ENCODE measurements at places on chromosomes 13 and 19.

GRCh38 chr19:39924952-39925351, 9.5 kb downstream of the FCGBP start:
- no peak for DNase-seq

GRCh38 chr13:99648066-99648665, 146.9 kb downstream of the TM9SF2 start:
- no peak for DNase-seq

GRCh38 chr13:21530656-21531055, 71.6 kb upstream of the ZDHHC20 start:
- DNase-seq, result no peak

GRCh38 chr19:44570984-44571684, 41.7 kb upstream of the CEACAM20 start:
- peak; percentile 78 for DNase-seq

DNA sequence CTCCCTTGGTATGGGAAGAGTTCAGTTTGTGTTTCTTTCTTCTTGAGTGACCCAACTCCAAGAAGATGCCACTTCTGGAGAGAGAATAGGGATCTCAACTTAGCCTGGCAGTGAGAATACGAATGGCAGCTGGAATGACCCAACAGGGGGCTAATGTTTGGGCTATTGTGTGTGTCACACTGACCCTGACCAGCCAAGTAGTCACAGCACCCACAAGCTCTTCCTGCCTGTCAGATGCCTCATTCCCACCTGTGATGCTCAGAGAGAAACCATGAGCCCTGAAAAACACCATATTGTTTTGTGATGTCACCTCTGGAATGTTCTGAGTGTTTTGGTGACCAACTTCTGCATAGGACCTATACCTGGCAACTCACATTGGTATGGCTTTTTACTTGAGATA, at the start of gene CBY2:
CBY2 (plus strand) TSS at position 233 of the 400 bp plus-strand sequence; CDS start at position 304, 71 bp downstream.
- no peak for DNase-seq

DNA sequence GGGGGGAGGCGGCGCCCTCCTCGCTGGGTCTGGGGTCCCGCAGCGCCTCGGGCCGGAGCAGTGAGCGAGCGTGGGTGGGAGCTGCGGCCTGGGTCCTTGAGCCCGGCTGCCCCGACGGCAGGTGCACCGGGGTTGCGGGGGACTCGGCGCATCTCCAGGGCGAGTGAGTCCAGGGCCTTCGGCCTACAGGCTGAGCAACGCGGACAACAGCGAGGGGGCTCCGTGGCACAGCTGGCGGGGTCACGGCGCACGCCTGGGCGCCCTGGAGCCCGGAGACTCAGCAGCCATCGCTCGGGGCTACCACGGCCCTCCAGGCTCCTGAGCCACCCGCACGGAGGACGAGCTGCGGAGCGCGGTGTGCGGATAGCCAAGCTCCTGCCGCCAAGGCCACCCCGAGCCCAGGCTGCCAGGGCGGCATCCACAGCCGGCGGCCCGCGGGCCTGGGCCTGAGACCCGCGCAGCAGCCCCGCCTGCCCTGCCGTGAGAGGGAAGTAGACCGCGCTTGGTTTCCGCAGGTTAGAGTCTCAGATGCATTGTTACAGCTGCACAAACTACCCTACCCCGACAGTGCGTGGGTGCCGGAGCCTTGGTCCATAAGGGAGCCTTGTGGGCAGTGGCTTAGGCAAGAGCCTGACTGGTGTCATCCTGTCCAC, 253.9 kb upstream of the SGCG start:
- DNase-seq, result no peak

- no peak for DNase-seq
These were observed 13.1 kb upstream of the ADPRHL1 start for GRCh38 chr13:113466383-113466782.

DNA sequence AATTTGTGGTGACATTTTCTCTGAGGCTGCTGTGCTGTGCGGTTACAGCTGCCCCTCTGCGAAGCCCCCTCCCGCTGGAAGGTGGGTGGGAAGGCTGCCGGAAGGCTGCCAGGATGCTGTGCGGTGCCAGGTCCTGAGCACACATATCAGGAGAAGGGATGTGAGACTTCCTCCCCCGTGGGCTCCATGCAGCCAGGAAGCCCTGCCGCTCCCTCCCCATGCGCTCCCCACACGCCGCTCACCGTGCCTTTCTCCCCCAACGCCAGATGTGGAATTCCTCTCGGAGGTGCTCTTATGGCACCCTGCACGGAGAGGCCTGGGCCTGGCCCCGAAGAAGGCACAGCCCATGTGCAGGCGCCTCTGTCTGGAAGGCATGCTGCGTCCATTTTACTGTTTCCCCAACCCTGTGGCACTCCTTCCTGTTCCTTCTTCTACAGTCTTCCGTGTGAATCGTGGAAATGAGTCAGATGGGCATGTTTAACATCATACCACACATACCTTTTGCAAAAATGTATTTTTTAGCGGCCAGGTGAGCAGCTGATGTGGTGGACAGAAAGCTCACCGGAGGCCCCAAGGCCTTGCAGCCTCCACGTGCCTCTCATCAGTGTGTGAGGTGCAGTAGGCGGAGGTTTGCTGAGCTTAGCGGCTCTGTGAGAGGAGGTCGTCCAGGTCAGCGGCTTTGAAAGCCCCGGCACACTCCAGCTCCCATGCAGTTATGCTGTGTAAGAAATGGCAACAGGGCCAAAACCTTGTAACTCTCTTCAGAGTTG, 88.0 kb downstream of the ATP11A start:
- no peak for DNase-seq

DNA sequence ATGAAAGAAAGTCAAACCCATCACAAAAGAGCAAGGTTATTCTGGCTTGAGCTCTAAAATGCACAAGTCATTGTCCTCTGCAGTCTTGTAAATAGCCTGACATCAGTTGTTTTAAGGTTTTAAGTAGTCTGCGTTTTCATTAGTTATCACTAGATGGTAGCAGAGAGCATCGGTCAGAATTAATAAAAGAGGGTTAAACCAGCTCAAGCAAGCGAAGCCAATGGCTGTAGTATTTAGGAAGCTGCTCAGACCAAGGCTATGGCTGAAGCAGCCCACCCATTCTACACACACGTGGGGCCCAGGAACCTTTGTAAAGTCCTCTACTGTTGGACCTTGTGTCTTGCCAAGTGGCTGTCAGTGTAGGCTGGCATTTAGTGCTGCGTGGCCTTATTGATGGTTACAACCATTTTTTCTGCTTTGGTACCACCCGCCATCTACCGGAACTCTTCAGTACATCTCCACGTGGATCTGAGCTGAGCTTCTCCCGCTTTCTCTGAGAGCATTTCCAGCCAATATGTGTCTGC, 13.3 kb upstream of the ZNF57 start:
- DNase-seq, result peak; percentile 37

DNA sequence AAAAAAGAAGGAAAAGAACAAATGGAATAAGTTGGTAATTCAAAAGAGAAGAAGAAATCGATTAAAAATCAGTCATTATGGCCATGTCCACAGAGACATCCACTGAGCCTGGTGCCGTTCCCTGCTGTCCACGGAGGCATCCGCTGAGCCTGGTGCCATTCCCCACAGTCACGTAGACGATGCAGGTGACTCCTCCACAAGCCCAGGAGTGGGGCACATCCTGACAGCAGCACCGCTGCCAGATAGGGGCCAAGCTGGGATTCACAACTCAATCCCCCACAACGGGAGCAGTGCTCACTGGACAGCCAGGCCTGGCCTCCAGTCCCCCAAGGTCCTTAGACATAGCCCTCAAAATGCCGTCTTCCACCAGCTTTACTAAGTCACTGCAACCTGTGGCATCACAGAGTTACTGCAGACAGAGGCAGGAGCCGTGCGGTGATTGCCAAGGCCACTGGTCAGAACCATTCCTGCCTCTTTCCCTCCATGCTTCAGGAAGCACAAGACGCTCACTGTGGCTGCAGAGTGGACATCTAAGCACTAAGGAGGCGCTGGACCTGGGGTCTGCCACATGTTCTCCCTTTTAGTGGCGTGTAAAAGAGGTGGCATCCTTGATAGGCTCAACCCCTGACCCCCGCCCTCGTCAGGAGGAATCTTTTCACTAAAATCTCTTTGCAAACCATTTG, 131.5 kb upstream of the SPACA7 start:
- DNase-seq, result no peak

DNA sequence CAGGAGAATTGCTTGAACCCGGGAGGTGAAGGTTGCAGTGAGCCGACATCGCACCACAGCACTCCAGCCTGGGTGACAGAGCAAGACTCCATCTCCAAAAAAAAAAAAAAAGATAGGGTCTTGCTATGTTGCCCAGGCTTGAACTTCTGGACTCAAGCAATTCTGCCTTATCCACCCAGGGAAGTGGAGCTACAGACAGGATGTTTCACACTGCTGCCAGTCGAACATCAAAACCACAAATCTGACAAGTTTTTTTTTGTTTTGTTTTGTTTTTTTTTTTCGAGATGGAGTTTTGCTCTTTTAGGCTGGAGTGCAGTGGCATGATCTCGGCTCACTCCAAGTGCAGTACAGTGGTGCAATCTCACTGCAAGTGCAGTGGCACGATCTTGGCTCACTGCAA, 10.8 kb downstream of the XPO4 start:
- no peak for DNase-seq

DNA sequence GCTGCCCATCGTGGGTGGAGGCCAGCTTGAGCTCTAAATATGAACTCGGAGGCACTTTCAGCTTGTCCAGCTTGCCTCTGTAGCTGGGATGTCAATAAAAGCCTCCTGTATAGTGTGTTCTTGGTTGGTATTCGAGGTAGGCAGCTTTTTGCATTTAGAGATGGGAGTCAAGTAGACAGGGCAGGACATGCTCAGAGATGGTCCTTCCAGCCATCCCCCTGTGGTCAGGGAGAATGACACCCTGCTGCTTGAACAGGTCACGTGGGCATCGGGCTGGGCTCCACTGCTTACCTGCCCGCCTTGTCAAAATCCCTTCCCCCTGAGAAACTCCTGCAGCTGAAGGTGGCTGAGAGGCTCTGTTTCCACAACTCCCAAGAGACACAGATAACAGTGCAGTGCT, 302.5 kb downstream of the ZNF536 start:
- no peak for DNase-seq

- DNase-seq, result peak; percentile 10
These were observed 84.4 kb downstream of the DPY19L3 start for GRCh38 chr19:32489971-32490370.

GRCh38 chr19:5314012-5314906, 26.4 kb downstream of the PTPRS start:
- no peak for DNase-seq

DNA sequence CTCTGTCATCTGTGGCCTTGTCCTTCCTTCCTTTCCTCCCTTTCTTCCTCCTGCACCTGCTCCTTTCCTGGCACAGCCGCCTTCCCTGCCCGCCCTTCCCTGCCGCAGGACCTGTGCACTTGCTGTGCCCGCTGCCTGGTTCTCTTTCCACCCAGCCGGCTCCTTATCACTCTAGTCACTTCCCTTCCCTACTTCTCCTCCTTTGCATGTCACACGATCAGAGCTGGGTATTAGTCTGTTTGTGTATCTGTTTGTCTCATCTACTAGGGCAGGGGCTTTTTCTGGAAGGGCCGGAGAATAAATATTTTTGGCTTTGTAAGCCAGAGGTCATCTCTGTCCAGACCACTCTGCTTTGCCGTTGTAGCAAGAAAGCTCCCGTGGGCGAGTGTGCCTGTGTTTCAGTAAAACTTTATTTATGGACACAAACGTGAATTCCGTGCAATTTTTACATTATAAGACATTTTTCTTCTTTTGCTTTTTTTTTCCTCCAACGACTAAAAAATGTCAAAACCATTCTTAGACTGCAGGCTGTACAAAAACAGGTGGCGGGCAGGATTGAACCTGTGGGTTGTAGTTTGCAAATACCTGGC, 6.1 kb downstream of the KDM4B start:
- no peak for DNase-seq

GRCh38 chr13:113732176-113732960, 26.7 kb upstream of the TMEM255B start:
- no peak for DNase-seq

GRCh38 chr13:98880677-98881076, 97.2 kb downstream of the DOCK9 start:
- DNase-seq, result no peak

- no peak for DNase-seq
These were observed 556.3 kb downstream of the UQCRFS1 start for GRCh38 chr19:28656644-28657043.

- no peak for DNase-seq
These were observed 28.2 kb upstream of the KPNA3 start for GRCh38 chr13:49820591-49821215.

DNA sequence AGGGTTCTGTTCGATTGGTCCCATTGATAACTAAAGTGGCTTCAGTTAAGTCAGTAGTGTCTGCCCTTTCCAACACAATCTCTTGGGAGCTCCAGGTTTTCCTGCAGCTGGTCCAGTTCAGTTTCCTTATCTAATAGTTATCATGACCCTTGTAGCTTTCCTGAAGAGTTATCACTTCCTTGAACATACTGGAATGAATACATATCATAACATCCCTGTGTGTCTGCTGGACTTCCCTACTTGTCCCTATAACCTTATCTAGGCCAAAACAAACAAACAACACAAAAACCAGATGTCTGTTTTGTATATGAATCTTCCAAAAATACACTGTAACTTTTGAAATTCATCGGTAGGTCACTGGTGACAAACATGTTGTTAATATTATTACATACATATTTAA, 167.6 kb downstream of the DCT start:
- DNase-seq, result no peak

- no peak for DNase-seq
These were observed 6.7 kb downstream of the PPP1R37 start for GRCh38 chr19:45099467-45100191.

DNA sequence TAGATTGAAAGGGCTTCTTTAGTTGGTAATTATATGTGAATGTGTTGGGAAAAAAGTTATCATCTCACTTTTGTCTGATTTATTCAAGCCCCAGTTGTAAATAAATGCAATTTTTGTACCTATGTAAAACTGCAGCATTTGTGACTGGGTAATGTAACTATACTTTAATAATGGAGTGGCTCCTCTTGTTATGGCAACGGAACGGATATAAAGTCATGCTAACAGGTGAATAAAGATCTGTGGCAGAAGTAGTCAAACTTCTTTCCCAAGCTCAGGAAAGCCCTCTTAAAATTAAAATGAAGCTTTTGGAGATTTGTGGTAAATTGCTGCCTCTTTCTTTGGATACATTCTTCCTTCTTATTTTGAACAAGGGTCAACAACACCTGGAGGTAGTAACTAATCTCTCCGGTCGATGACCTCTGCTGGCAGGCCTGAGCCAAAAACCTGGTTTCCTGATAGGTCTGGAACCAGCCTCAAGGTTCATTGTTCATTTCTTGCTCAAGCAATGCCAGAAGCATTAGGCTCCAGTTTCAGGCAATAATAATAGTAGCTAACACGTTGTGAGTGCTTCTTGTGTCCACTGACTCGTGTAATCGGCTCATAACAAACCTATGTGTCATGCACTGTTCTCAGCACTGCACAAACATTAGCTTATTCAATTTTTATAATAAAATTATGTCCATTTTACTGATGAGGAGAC, 313.4 kb upstream of the DACH1 start:
- DNase-seq, result peak; percentile 52

GRCh38 chr13:31310786-31311185, 111.0 kb downstream of the B3GLCT start:
- DNase-seq, result no peak

DNA sequence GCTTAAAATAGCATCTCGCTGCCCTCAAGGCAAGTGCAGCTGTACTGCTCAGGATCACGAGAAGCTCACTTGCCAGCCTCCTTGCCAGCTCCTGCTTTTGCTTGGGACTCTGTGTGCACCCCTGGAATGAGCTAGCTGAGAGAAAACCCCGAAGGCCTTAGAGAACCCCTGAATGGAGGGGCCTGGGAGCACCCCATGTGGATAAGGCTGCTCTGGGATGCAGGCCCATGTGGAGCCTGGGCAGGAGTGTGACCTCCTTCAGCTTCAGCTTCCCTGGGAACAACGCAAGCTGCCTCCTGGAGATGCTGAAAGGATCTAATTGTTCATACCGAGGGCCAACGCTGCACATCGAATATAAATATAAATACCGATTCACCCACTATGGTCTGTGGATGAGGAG, 109.2 kb downstream of the HSPH1 start:
- DNase-seq, result no peak

- DNase-seq, result no peak
These were observed 25.7 kb upstream of the IGFL4 start for GRCh38 chr19:46066471-46066870.
